Glutamatergic neuron (in vitro differentiated cells): ENCODE measurements at places on chromosomes 6 and 20. TPM values are rescaled to one million over a fixed set of nuclear protein-coding genes. Genes with fewer than 3 reads are reported as not detected.
A peak's percentile ranks its signal among the peaks of the same experiment; 100 is the strongest.

DNA sequence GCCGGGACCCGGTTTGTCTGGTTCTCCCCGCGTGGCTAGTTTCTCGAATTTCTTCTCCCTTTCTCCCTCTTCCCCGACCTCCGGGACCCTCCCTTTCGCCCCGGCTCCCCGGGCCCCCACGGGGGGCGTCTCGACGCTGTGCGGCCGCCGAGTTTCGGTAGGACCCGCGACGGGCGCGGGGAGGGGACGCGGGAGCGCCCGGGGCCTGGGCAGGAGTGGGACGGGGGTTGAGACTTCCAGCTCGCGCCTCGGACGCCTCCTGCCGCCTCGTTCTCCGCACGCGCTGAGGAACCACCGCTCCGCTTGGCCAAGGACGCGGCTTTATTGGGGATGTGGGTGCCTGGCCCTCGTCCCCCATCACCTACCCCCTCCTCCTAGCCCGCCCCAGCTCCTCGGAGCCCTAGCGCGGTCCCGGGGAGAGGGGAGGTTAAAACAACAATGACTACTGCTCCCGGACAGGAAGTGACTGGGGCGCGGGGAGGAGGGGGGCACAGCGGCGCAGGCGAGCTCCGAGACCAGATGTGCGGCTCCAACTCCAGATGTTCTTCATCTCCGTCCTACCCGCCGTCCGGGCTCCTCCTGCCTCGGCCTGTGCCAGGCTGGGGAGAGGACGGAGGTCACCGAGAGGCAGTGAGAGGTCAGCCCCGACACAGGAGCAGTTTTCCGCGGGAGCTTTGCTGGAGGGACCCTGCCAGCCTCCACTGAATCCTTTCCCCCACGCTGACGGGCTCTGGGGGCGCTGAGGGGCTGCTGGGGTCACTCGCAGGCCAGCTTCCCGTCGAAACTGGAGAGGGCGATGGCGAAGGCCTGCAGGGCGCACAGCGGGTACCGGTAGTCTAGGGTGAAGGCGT, 917 bp upstream of the TEAD3 start:
- no peak overlapping the region for H3K27ac ChIP-seq
- peak overlapping the region; percentile 70 for H3K4me3 ChIP-seq
- H3K27me3 ChIP-seq: peaks cover 13% of the 10 kb centered on the region
- H3K36me3 ChIP-seq: no peaks in the 10 kb centered on the region
- DNase-seq: peak; percentile 64

- no peak for DNase-seq
- no peak overlapping the region for H3K27ac ChIP-seq
- peaks cover 4% of the 10 kb centered on the region for H3K36me3 ChIP-seq
- no peak overlapping the region for H3K4me3 ChIP-seq
- no peaks in the 10 kb centered on the region for H3K27me3 ChIP-seq
Observed at GRCh38 chr6:122749451-122750050, 30.0 kb upstream of the FABP7 start.

- no peaks in the 10 kb centered on the region for H3K4me1 ChIP-seq
- no peak for DNase-seq
- H3K4me3 ChIP-seq: no peak overlapping the region
Observed at GRCh38 chr6:11277275-11278206, 45.1 kb upstream of the NEDD9 start.

GRCh38 chr6:140107216-140107615, 732.8 kb upstream of the CITED2 start:
- no peak for DNase-seq
- no peaks in the 10 kb centered on the region for H3K27me3 ChIP-seq
- peaks cover 4% of the 10 kb centered on the region for H3K4me1 ChIP-seq
- H3K4me3 ChIP-seq: no peak overlapping the region
- no peak overlapping the region for H3K27ac ChIP-seq

DNA sequence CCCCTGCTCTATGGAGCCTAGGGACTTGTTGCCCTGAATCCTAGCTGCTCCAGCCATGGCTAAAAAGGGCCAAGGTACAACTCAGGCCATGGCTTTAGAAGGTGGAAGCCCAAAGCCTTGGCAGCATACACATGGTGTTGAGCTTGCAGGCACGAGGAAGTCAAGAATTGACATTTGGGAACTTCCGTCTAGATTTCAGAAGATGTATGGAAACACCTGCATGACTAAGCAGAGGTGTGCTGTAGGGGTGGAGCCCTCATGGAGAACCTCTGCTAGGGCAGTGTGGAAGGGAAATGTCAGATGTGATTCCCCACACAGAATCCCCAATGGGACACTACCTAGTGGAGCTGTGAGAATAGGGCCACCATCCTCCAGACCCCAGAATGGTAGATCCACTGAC, 95.1 kb upstream of the TMEM170B start:
- no peak for DNase-seq
- peaks cover 6% of the 10 kb centered on the region for H3K36me3 ChIP-seq
- no peak overlapping the region for H3K27ac ChIP-seq
- peaks cover 2% of the 10 kb centered on the region for H3K27me3 ChIP-seq

The SEL1L2 gene
- not detected for total RNA-seq

The RIPK1 gene
- total RNA-seq: 10.6 TPM

DNA sequence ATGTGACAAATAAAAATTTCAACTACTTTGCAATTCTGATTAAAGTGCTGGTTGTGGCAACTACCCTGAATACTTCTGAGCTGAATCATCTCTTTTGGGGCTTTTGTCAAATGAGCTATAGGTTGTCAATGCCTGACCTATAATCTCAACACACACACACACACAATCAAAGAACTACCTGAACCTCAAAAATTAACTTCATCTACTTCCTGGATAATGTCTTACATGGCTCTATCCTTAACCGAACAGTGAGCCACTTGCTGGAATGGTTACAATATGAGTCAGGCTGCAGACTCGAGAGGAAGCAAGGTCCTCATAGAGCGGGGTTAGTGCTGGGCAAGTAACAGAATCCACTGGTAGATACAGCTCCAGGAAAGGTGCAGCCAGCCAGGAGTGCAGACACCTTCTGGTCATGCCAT, 70.6 kb upstream of the DST start:
- peak overlapping the region; percentile 42 for H3K27ac ChIP-seq
- no peak for DNase-seq
- no peaks in the 10 kb centered on the region for H3K36me3 ChIP-seq
- H3K27me3 ChIP-seq: peaks cover 2% of the 10 kb centered on the region
- H3K4me1 ChIP-seq: peaks cover 58% of the 10 kb centered on the region

GRCh38 chr6:151702851-151703658, 104.4 kb upstream of the ESR1 start:
- H3K4me3 ChIP-seq: no peak overlapping the region
- H3K27me3 ChIP-seq: no peaks in the 10 kb centered on the region
- no peak overlapping the region for H3K27ac ChIP-seq
- DNase-seq: no peak

The VGLL2 gene
- total RNA-seq: not detected

- peak; percentile 90 for DNase-seq
- no peaks in the 10 kb centered on the region for H3K27me3 ChIP-seq
- peaks cover 3% of the 10 kb centered on the region for H3K4me1 ChIP-seq
- no peak overlapping the region for H3K4me3 ChIP-seq
- H3K27ac ChIP-seq: no peak overlapping the region
Observed at GRCh38 chr6:26216886-26217713, 129.9 kb downstream of the HFE start.

- peak overlapping the region; percentile 34 for H3K4me3 ChIP-seq
- no peaks in the 10 kb centered on the region for H3K36me3 ChIP-seq
- no peak for DNase-seq
- H3K27me3 ChIP-seq: peaks cover 14% of the 10 kb centered on the region
- peak overlapping the region; percentile 72 for H3K27ac ChIP-seq
- peaks cover 35% of the 10 kb centered on the region for H3K4me1 ChIP-seq
Observed at GRCh38 chr6:35056952-35057351, 84.2 kb downstream of the TCP11 start.

The NKAPL gene
- 0.69 TPM for total RNA-seq

- no peaks in the 10 kb centered on the region for H3K36me3 ChIP-seq
- no peak for DNase-seq
- no peak overlapping the region for H3K27ac ChIP-seq
- H3K4me1 ChIP-seq: no peaks in the 10 kb centered on the region
- H3K27me3 ChIP-seq: peaks cover 5% of the 10 kb centered on the region
Observed at GRCh38 chr20:24820345-24820744, 128.7 kb upstream of the CST7 start.

DNA sequence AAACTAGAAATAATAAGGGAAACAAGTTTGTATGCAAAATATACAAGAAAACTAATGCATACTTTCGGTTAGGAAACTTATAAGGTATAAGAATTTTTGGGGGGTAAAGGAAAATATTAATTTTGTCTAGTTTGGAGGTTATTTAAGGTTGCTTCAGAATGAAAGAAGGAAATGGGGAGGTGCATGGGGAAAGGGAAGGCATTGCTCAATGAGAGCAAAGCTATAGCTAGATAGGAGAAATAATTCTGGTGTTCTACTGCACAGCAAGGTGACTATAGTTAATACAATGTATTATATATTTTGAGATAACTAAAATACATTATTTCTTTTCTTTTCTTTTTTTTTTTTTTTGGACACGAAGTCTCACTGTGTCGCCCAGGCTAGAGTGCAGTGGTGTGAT, 5.4 kb upstream of the MYMX start:
- DNase-seq: no peak
- H3K27ac ChIP-seq: no peak overlapping the region
- no peaks in the 10 kb centered on the region for H3K4me1 ChIP-seq
- H3K4me3 ChIP-seq: no peak overlapping the region
- H3K27me3 ChIP-seq: peaks cover 4% of the 10 kb centered on the region

The FRK gene
- total RNA-seq: 0.37 TPM

The TMEM63B gene
- total RNA-seq: 148 TPM

The GDAP1L1 gene
- 111 TPM for total RNA-seq

GRCh38 chr6:15876406-15876805, 213.6 kb upstream of the DTNBP1 start:
- no peak for DNase-seq
- H3K27me3 ChIP-seq: peaks cover 5% of the 10 kb centered on the region
- no peaks in the 10 kb centered on the region for H3K36me3 ChIP-seq
- H3K4me3 ChIP-seq: no peak overlapping the region
- peaks cover 15% of the 10 kb centered on the region for H3K4me1 ChIP-seq

The BACH2 gene
- 96.4 TPM for total RNA-seq

DNA sequence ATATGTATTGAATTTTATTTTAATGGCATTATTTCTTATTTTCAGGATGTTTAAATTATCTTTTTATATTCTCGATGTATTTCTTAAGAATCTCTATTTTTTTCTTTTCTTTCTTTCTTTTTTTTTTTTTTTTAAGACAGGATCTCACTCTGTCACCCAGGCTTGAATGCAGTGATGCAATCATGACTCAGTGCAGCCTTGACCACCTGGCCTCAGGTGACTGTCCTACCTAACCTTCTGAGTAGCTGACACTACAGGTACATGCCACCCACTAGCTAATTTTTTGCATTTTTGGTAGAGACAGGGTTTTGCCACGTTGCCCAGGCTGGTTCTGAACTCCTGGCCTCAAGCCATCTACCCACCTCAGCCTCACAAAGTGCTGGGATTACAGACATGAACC, 143.8 kb upstream of the LAMA2 start:
- H3K36me3 ChIP-seq: no peaks in the 10 kb centered on the region
- no peak overlapping the region for H3K27ac ChIP-seq
- H3K4me3 ChIP-seq: no peak overlapping the region

The GFRAL gene
- not detected for total RNA-seq

The MACROD2 gene
- total RNA-seq: 8.7 TPM

The CLPSL1 gene
- total RNA-seq: not detected

The KATNA1 gene
- 10.9 TPM for total RNA-seq

- DNase-seq: no peak
- H3K4me3 ChIP-seq: no peak overlapping the region
- no peaks in the 10 kb centered on the region for H3K36me3 ChIP-seq
Observed at GRCh38 chr20:21154692-21155091, 28.8 kb downstream of the KIZ start.

- peaks cover 74% of the 10 kb centered on the region for H3K4me1 ChIP-seq
- DNase-seq: no peak
- H3K4me3 ChIP-seq: no peak overlapping the region
- no peak overlapping the region for H3K27ac ChIP-seq
- peaks cover 4% of the 10 kb centered on the region for H3K27me3 ChIP-seq
- no peaks in the 10 kb centered on the region for H3K36me3 ChIP-seq
Observed at GRCh38 chr6:111865049-111865585, 8.1 kb downstream of the FYN start.

DNA sequence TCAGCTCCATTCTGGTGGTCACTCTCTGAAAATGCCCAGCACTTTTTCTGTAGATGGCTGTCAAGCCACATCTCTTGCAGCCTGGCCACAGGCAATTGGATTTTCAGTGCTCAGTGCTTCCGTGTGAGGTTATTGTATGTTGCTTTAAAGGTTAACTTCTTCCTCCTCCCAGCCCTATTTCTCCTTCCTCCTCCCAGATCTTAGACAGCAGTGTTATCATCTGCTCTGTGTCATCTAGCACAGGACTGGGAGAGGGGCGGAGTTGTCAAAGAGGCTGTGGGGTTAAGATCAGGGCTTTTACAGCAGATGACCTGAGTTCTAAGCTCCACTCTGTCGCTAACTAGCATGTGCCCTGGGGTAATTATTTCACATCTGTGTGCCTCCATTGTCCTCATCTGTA, 129.0 kb downstream of the PHACTR3 start:
- no peak overlapping the region for H3K27ac ChIP-seq
- H3K36me3 ChIP-seq: peaks cover 4% of the 10 kb centered on the region
- DNase-seq: no peak
- no peak overlapping the region for H3K4me3 ChIP-seq
- no peaks in the 10 kb centered on the region for H3K4me1 ChIP-seq
- H3K27me3 ChIP-seq: peaks cover 8% of the 10 kb centered on the region

DNA sequence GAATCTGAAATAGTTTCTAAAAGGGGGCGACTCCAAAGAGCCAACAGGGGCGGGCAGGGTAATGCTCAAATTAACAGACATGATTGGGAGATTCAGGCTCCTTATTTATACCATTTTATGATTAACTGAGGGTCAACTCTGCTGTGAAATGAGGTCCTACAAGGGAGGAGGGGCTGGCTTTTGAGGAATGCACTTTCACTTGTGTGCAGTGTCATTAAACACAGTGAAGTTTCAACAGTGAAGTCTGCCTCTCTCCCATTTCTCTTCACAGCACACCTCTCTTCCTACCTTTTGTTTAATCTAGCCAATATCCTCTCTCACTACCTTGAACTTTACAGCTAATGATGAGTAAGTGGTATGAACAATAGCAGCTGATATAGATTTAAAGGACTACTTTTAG, 557.3 kb upstream of the CITED2 start:
- no peak overlapping the region for H3K4me3 ChIP-seq
- no peak for DNase-seq
- peaks cover 13% of the 10 kb centered on the region for H3K4me1 ChIP-seq
- H3K36me3 ChIP-seq: no peaks in the 10 kb centered on the region
- no peaks in the 10 kb centered on the region for H3K27me3 ChIP-seq
- no peak overlapping the region for H3K27ac ChIP-seq

DNA sequence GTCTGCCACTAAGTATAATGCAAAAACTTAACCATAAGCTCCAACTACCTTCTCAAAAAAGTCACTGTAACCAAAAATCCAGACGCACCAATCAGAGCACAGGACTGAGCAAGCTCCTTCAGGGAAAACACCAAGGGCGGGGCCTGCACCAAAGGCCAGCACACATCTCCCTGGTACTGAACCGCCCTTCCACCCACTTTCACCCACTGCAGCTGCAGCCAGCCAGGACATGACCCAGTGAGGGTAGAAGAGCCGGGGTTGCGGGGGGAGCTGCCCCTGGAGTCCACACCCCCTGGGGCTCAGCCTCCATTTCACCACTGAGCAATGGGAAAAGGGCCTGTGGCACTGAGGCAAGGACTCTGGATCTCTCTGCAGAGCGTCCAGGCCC, 54.3 kb downstream of the TAF4 start:
- H3K4me1 ChIP-seq: peaks cover 1% of the 10 kb centered on the region
- no peak for DNase-seq

The BICRAL gene
- 11.0 TPM for total RNA-seq

The GPLD1 gene
- 2.0 TPM for total RNA-seq
